Stimulated activated CD4-positive, alpha-beta T cell treated with anti-CD3 and anti-CD28 coated beads, Interleukin-4, amount 100 ng/mL, for 48 hours (primary cell): ENCODE measurements at places on chromosomes 6 and 20.

- DNase-seq, result no peak
Measured at GRCh38 chr6:165668951-165669350, 5.9 kb upstream of the PDE10A start.

GRCh38 chr6:103280417-103280816, 1579.3 kb downstream of the HACE1 start:
- no peak for DNase-seq

GRCh38 chr6:157400676-157401075, 19.7 kb downstream of the ZDHHC14 start:
- no peak for DNase-seq

DNA sequence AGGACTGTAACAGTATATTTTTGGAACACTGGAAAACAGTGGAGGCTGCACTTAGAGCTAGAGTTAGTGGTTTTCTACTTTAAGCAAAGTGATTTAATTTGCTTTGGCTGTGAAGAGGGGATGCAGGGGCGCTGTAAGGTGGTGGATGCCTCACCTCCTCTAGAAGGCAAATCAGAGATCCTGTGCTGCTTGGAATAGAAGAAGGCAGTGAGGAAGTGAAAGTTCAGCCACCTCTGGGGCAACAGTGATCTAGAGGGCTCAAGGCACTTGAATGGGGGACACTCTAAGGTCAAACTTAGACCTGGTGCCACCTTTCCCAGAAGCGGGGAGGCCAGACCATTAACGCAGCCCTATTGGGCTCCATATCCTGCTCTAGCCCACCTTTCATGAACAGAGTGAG, 19.0 kb upstream of the SNRPB2 start:
- DNase-seq, result no peak

DNA sequence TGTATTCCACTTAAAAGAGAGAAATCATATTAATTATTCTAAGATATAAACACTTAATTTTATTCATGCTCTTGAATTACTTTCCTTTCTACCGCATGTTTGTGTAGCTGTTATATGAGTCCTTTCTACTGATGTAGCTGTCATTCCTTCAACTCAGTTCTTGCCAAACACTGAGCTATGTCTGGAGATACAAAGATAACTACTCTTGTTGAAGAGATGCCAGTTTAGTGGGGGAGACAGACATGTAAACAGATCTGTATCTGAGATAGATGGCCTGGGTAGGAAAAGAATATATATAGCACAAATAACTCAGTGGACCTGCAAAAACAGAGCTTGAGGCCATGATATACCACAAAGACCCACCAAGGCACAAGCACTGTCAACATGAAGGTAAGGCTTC, 157.3 kb downstream of the BTBD9 start:
- no peak for DNase-seq

DNA sequence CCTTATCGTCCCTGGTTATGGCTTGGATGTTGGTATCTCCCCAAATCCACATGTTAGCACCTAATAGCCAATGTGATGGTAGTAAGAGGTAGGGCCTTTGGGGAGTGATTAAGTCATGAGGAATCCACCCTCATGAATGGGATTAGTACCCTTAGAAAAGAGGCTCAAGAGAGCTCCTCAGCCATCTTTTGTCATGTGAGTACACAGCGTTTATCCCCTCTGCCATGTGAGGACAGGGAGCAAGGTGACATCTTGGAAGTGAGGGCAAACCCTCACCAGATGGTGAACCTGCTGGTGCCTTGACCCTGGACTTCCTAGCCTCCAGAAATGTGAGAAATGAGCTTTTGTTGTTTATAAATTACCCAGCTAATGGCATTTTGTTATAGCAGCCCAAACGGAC, 16.1 kb upstream of the SIRPB2 start:
- DNase-seq, result no peak

DNA sequence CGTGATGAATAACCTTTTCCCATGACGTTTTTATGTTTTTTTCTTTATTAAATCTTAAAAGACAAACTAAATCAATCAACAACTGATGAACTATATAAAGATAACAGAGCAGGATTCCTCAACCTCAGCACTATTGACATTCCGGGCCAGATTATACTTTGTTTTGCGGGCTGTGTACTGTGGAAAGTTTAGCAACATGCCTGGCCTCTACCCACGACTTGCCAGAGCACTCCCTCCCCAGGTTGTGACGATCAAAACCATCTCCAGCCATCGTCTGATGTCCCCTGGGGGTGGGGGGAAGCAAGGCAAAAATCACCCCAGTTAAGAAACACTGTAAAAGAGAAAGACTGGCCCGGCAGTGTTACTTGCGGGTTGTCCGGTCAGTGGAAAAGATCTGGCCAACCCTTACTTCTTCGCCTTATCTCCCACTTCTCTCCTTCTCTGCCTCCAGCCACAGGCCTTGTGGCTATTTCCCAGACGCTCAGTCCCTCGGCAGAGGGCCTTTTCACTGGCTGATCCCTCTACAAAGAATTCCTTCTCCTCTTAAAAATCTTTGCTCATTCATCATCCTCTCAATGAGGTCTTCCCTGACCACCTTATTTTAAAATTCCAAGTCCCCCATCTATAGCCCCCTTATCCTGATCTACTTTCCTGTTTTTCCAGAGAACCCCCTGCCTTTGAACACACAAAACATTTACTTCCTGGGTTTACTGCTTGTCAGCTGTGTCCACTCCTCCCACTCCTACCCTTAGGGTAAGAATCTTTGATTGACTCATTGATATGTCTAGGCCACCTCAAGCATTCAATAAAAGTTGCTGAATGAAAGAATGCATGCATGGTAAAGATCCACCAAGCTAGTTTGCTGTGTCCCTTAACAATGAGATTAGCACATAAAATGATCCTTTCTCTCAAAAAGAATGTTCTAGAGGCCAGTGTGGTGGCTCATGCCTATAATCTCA, 14.7 kb upstream of the RAB22A start:
- DNase-seq, result no peak

- DNase-seq, result no peak
Measured at GRCh38 chr20:41570557-41570956, 47.6 kb downstream of the CHD6 start.

GRCh38 chr6:74805916-74806696, 399.7 kb downstream of the COL12A1 start:
- no peak for DNase-seq

- DNase-seq, result no peak
Measured at GRCh38 chr6:43608807-43609206, 20.3 kb downstream of the GTPBP2 start.

GRCh38 chr6:169974663-169975062, 223.2 kb downstream of the ERMARD start:
- no peak for DNase-seq

- no peak for DNase-seq
Measured at GRCh38 chr20:4089756-4090487, 74.6 kb upstream of the RNF24 start.

- no peak for DNase-seq
Measured at GRCh38 chr6:131640576-131640975, 3.5 kb downstream of the ENPP3 start.

DNA sequence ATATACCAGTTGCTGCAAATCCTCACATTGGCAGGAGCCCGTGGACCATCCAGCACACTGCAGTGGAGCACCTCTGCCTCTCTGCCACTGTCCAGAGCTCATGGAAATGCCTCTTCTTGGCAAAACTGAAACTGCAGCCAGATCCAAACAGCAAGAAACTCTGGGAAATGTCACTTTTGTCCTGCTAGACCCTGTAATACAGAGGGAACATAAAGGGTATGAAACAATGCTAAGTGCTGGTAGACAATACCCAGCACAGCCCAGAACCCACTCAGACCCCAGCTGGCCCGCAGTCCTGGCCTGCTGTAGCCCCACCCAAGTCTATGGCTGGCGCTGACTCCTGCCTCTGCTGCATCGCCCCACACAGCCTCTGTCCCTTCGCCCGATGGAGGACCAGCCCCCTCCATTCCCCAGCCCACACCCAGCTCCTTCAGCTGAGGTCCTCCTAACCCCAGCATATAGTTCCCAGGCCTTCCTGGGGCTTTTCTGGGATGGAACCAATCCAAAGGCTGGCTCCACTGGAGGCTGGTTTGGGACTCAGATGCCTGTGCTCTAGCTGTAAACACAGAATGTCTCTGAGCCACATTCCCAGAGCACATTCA, 242.5 kb downstream of the LRFN2 start:
- DNase-seq, result no peak

GRCh38 chr6:91447530-91448254, 860.8 kb upstream of the MAP3K7 start:
- no peak for DNase-seq

- no peak for DNase-seq
Measured at GRCh38 chr6:113968472-113968871, 2.5 kb downstream of the HDAC2 start.

GRCh38 chr20:52595518-52595917, 376.6 kb upstream of the TSHZ2 start:
- no peak for DNase-seq

DNA sequence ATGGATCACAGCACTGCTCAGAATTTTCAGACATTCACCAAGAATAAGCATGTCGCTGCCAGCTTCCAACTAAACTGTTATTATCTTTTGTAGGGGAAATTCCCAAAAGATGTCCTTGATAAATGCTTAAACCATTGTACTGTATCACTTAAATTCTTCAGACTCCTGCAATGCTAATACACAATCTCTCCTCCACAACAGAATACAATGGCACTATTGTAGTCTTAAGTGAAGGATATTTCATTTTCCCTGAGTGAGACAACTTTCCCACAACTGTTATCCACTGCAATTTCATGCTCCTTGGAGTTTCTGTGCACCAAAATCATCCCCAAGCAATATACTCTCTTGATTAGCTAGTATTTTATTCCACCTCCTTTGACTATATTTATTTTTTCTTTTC, 189.7 kb downstream of the COL9A1 start:
- DNase-seq, result no peak
